G401 (cell line): ENCODE measurements at places on chromosomes 2 and 18.

DNA sequence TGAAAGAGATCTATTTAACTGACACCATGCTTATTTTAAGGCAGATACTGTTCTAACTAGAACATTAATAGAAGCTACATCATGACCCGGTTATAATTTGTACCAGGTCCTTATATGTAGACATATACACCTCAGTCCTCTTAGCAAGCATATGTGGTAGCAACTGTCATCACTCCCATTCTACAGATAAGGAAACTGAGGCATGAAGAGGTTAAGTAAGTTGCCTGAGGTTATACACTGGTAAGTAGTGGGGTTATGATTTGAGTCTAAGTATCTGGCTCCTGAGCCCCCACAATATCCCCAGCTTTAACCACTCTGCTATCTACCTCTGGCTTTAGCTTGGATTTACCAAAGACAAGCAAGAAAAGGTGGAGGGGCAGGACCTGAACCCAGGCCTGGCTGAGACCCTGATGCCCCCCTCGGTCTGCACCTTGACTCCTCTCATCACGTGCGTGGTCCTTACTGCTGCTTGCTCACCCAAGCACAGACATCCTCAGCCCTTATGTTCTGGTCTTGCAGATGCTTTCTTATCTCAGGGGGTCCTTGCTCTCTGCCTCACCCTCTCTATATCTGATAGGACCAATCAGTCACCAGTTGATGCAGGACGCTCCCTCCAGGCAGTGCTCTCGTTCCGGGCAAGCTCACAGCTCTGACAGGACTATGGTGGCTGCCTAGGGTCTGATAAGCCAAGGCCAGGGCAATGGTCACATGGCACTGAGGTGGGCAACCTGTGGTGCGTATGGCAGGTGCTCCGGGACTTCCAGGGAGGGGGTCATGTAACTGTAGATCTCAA lies 4.0 kb downstream of the DYSF start:
- no peak for DNase-seq

DNA sequence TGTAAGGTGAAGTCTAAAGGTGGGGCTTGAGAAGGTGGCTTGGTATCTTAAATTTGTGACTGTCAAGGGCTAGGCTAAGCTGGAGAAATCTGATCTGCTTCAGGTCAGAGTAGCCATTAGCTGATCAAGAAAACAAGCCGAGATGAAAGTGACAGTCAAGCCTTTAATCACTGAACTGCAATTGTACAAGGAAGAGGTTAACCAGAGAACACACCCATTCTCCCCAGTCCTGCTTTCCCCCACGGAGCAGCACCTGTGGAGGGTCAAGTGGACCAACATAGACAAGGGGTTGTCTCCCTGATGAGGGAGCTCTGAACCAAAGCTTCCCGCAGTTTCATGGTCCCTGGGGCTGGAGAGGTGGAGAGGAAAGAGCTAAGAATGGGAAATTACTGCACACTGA lies 901.2 kb downstream of the DCC start:
- no peak for DNase-seq

DNA sequence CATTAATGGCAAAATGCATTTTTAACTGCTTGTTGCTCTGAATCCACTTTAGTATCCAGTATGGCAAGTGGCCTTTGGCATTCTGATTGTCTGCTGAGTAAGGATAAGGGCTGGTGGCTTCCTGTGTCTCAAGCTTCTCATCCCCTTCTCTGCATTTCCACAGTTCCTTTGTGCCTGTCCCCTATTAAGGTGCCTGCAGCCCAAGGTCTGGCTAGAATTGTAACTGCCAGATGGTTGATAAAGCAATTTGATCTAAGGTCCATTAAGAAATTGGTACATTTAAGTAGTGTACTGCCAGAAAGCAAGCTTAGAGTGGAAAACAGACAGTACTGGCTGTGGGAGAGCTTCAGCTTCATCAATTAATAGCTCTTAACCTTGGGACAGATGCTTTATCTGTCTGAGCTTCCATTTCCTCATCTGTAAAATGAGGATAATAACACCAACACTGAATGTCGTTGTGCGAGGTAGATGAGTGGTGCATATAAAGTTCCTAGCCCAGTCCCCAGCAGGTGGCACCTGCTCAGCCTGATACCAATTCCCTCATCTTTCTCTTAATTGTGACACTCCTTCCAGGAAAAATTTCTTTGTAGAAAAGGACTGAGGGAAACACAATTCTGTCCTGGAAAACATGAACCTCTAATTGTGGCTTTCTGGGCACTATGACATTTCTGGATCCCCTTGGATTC lies 570.6 kb upstream of the GCFC2 start:
- DNase-seq = no peak

DNA sequence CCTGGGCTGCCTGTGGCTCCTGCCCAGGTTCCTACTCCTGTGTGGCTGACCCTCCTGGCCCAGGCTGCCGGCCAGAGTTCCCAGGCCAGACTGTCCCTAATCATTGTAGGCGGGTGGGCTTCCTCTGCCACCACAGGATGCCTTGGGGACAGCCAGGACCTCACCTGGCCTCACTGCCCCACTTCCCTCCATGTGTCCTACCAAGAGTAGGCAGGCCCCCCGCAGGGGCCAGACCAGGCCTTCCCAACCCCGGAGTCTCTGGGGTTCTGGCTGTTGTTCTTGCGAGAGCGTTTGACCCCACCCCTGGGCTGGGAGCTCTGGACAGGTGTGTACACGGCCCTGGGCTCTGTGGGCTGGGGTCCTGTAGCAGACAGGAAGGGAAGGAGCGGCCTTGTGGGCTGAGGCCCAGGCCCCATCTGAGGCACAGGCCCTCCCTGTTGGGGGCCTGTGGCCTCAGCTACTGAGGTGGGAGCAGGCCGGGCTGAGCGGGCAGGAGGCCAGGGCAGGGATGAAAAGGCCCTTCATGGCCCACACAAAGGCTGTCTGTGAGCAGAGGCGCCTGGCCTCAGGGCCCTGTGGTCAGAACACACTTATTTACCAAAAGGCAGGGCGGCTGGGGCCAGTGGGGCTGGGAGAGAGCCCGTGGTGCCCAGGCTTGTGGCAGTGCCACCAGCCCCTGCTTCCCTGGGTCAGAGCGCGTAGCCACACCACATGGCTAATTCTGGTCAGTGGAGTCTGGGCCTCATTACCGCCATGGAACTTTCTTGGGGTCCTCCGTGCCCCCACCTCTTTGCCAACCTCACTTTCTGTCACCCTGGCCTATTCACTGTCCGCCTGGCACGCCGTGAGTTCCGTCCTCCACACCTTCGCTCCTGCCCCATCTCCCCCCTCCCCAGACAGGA lies 2.0 kb downstream of the SNORC start:
- DNase-seq = peak; percentile 35

- DNase-seq = peak; percentile 42
These were observed 66.9 kb upstream of the ZNG1B start for GRCh38 chr2:113370478-113371091.

GRCh38 chr2:61727746-61728145 lies 126.1 kb downstream of the FAM161A start:
- no peak for DNase-seq

- DNase-seq = no peak
These were observed 2.3 kb downstream of the EMX1 start for GRCh38 chr2:72919414-72920317.
